GM12878 (cell line): ENCODE measurements at places on chromosomes 3 and 15. TPM values are rescaled to one million over a fixed set of nuclear protein-coding genes. Genes with fewer than 3 reads are reported as not detected.

ETFA gene
- 149 and 172 TPM in 2 replicates for total RNA-seq

DNA sequence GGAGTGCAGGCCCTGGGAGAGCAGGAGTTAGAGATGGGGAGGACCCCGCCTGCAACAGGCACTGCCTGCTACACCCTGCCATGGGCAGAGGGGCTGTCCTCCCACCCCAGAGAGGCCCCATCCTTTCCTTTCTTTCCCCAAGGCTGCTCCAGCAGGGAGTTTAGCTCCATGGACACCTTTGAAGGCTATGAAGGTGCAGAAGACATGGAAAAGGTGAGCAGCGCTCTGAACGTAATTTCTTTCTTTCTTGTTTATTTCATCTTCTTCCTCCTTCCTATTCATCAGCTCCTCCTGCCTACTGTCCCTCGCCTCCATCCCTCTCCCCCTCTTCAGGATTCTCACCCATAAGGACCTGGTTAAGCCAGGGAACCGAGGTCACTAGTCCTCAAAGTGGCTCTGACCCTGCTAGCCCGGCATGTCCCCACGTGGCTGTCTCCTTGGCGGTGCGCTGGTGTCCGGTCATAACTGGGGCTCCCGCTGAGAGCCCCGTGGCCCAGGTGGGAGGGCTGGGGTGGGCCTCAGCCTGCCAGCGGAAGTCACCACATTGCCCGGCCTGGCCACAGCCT lies 16.0 kb upstream of the ADIPOQ start:
- no peaks in the 10 kb centered on the region for H3K36me3 ChIP-seq
- peaks cover 22% of the 10 kb centered on the region for H3K27me3 ChIP-seq
- H3K27ac ChIP-seq = no peak overlapping the region

CEP97 gene
- total RNA-seq = 11.5 and 11.7 TPM in 2 replicates

DNA sequence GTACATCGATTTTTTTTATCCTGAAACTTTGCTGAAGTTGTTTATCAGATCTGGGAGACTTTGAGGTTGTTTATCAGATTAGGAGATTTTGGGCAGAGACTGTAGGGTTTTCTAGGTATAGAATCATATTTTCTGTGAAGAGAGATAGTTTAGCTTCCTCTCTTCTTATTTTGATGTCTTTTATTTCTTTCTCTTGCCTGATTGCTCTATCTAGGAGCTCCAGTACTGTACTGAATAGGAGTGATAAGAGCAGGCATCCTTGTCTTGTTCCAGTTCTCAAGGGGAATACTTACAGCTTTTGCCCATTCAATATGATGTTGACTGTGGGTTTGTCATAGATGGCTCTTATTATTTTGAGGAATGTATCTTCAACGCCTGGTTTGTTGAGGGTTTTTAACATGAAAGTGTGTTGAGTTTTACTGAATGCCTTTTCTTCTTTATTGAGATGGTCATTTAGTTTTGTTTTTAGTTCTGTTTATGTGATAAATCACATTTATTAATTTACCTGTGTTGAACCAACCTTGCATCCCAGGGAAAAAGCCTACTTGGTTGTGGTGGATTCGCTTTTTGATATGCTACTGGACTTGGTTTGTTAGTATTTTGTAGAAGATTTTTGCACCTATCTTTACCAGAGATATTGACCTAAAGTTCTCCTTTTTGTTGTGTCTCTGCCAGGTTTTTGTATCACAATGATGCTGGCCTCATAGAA lies 14.9 kb upstream of the DNAAF4 start:
- no peak overlapping the region for H3K27ac ChIP-seq
- DNase-seq = no peak
- no peaks in the 10 kb centered on the region for H3K36me3 ChIP-seq
- H3K4me1 ChIP-seq = no peaks in the 10 kb centered on the region
- no peaks in the 10 kb centered on the region for H3K27me3 ChIP-seq

- DNase-seq = no peak
- H3K27me3 ChIP-seq = no peaks in the 10 kb centered on the region
- peaks cover 27% of the 10 kb centered on the region for H3K36me3 ChIP-seq
- no peak overlapping the region for H3K4me3 ChIP-seq
Observed at GRCh38 chr3:129257609-129258008, 8.2 kb downstream of the COPG1 start.

PLCH1 gene
- 0.03 and 0.05 TPM in 2 replicates for total RNA-seq

CFAP20DC gene
- total RNA-seq = 1.8 and 2.0 TPM in 2 replicates
